ENCODE measurements at places on chromosomes 16 and 17. TPM values are rescaled to one million over a fixed set of nuclear protein-coding genes. Genes with fewer than 3 reads are reported as not detected.

Gene BCO1
- under 0.01 TPM for total RNA-seq

Gene CHST4
- not detected for total RNA-seq

Gene KRTAP29-1
- total RNA-seq = not detected

Gene WDR59
- total RNA-seq = 10.0 TPM

Gene PMFBP1
- total RNA-seq = under 0.01 TPM

Gene NOG
- total RNA-seq = 0.65 TPM

Gene ZNF830
- 13.9 TPM for total RNA-seq

Gene GOSR2
- 32.3 TPM for total RNA-seq

DNA sequence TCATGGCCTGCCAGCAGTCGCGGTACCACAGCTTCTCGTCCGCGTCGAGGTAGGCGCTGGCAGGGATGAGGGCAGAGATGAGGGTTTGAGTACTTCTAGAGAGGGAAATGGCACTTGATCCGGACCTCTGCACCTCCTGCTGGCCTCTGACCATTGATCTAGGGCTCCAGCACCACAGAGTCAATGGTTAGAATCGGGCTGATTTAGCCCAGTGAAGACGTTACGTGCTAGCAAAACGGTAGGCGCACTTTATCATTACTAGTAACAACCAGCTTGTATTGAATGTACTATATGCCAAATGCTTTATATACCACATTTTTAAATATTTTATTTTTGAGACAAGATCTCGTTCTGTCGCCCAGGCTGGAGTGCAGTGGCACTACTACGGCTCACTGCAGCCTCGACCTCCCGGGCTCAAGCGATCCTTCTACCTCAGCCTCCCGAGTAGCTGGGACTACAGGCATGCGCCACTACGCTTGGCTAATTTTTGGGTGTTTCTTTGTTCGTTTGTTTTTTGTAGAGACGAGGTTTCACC lies 526 bp downstream of the TSNAXIP1 start:
- no peak for DNase-seq

DNA sequence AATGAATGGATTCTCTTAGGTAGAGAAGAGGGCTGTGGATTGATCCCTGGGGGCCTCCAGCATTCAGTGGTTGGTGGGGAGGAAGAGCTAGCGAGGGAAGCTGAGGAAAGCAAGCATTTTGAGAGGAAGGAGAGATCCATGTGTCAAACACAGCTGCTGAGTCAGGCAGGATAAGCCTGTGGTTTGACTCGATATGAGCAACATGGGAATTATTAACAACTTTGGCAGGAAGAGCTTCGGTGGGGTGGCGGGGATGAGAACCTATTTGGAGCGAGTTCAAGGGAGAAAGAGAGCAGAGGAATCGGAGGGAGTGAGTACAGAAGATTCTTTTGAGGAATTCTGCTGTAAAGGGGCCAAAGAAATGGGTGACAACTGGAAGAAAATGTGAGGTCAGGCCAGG lies 59.5 kb upstream of the CDC42EP4 start:
- DNase-seq = no peak

GRCh38 chr17:13678841-13679240 lies 77.1 kb upstream of the HS3ST3A1 start:
- DNase-seq = no peak

GRCh38 chr16:53933407-53933806 lies 229.5 kb downstream of the FTO start:
- DNase-seq = no peak

- DNase-seq = peak; percentile 40
Observed at GRCh38 chr16:22683730-22684573, 130.0 kb upstream of the HS3ST2 start.

- DNase-seq = no peak
Observed at GRCh38 chr16:69083306-69083941, 22.0 kb upstream of the HAS3 start.

DNA sequence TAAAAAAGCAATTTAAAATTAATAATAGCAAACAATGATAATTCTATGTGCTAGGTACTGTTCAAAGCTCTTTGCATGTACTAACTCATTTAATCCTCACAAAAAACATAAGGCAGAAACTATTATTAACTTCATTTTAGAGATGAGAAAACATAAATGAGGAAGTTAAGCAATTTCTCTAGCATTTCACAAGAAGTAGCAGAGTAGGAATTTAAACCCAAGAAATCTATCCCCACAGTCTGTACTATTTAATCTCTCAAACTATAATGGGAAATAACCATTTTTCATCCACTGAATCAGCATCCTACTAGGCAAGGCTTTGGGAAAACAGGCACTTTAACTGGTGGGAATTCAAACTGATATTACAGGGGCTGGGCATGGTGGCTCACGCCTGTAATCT lies 42.2 kb upstream of the INTS2 start:
- DNase-seq = no peak

- DNase-seq = peak; percentile 74
Observed at GRCh38 chr17:49227436-49228261, 2.9 kb downstream of the PHOSPHO1 start.

GRCh38 chr16:89096768-89097391 lies 3.2 kb downstream of the ACSF3 start:
- DNase-seq = no peak

DNA sequence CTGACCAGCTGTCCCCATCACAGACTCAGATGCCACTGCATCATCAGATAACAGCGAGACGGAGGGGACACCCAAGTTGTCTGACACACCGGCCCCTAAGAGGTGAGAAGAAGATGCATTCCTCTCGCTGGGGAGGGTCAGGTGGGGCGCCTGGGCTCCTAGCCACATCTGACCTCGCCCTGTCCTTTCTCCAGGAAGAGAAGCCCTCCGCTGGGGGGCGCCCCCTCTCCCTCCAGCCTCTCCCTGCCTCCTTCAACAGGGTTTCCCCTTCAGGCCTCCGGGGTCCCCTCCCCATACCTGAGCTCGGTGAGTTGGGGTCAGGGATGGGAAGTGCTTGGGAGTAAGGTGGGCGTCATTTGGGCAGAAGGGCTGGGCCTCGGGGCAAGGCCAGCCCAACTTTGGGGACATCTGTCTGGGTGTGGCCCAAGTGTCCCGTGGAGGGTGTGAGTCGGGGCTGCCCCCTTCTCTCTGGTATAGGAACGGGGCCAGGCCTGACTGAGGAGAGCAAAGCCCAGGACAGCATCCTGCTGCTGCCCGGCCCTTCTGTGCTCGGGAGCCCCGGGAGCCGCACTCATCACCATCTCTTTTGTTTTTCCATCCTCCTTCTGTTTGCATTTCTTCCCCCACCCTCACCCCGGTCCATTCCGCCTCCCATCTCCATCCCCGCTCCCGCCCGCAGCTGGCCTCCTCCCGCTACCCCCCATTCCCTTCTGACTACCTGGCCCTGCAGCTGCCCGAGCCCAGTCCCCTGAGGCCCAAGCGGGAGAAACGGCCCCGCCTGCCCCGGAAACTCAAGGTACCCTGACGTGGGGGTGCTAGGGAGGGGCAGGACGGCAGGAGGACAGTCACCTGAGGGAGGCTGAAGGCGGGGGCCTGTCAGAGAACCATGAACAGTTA lies 4.9 kb downstream of the INO80E start:
- no peak for DNase-seq

- DNase-seq = no peak
Observed at GRCh38 chr17:58388302-58389190, 28.8 kb downstream of the RNF43 start.

- no peak for DNase-seq
Observed at GRCh38 chr17:27665549-27665948, 34.6 kb downstream of the LGALS9 start.

DNA sequence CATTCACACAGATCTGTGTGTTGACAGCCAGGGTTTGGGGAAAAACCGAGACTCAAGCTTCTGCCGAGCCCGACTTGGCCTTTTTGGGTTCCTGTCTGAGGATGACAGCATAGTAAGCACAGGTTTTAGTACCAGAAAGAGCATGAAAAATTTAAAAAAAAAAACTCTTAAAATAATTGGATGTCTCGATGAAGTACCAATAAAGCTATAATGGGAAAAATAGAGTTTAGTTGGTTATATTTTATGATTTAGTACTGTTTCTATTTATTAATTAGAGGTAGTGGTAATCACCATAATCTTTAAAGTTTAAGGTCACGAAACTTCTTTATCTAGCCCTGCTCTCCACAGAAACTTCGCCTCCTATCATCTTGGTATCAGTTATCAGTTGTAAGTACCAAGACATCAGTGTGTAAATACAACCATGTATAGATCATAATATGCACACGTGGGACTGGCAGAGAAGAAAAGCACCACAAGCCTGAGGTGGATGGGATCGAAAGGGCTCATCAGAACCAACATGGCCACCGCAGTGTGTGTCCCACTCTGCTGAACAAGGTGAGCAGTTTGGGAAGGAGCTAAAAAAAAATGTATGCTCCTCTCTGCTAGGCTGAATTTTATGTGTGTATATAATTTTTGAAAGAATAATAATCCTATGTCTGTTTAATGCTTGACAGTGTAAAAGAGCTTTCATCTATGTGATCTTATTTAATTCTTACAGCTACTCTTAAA lies 14.4 kb upstream of the EEF2K start:
- DNase-seq = peak; percentile 54

GRCh38 chr16:19083670-19084069 lies 16.3 kb downstream of the COQ7 start:
- no peak for DNase-seq

GRCh38 chr16:86335266-86336172 lies 174.8 kb upstream of the FOXF1 start:
- no peak for DNase-seq

DNA sequence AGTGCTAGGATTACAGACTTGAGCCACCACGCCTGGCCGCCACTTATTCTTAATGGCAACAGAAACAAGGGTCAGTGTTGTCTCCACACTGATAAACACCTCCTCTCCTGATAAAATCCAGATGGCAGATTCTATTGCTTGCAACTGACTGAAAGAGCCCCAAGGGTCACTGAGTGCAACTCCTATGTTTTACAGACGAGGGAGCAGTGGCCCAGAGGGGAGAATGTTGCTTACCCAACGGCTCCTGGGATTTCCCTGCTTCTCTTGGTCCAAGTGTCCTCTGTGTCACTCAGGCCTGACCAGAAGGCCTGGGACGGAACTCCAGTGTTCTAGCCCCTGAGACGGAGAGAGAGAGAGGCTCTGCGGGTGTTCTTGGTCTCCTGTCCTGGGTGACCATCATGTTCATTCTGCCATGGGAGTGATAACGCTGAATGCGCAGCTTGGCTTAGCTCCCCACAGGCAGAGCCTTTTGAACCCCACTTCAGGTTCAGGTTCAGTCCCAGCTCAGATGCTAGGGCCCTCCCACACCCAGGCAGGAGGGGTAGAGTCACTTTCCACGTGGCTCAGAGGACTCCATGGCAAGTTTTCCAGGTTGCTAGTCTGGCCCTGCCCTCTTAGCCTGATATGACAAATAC lies 77.3 kb upstream of the NLRP1 start:
- DNase-seq = no peak

DNA sequence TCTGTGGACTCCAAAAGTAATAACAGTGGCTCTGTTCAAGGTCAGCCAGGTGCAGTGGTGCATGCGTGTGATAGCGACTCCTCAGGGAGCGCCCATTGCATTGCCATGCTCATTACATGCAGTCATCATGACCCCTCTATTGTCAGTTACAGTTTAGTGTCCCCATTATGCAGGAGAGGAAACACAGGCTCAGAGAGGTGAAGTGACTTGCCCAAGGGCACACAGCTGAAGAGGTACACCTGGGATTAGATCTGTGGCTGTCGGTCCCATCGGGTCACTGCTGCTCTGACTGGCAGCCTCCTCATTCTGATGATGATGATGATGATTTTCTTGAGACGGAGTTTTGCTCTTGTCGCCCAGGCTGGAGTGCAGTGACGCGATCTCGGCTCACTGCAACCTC lies 7.6 kb downstream of the LAT start:
- DNase-seq = no peak

DNA sequence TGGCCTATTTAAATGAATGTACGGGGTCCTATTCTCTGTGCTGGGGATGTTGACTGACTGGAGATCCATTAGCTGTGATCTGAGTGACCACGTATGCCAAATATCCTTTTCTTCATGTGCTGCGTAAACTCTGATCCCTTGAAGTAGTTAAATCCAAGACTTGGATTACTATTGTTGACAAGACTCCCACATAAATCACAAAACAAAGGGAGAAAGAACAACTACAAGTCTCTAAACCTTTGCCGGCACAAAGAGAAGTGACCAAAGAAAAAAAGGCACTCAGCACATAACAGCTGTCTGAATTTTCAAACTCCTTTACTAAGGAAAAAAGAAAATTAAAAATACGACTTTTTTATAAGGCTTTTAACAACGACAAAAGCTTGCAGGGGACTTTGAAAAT lies 559.9 kb upstream of the CDH8 start:
- DNase-seq = no peak

Data from lung microvascular endothelial cell (primary cell).